SK-N-SH (cell line): ENCODE measurements at places on chromosomes 3 and 15. TPM values are rescaled to one million over a fixed set of nuclear protein-coding genes. Genes with fewer than 3 reads are reported as not detected.

GRCh38 chr3:13357074-13357473, 63.0 kb downstream of the NUP210 start:
- no peak for DNase-seq

DNA sequence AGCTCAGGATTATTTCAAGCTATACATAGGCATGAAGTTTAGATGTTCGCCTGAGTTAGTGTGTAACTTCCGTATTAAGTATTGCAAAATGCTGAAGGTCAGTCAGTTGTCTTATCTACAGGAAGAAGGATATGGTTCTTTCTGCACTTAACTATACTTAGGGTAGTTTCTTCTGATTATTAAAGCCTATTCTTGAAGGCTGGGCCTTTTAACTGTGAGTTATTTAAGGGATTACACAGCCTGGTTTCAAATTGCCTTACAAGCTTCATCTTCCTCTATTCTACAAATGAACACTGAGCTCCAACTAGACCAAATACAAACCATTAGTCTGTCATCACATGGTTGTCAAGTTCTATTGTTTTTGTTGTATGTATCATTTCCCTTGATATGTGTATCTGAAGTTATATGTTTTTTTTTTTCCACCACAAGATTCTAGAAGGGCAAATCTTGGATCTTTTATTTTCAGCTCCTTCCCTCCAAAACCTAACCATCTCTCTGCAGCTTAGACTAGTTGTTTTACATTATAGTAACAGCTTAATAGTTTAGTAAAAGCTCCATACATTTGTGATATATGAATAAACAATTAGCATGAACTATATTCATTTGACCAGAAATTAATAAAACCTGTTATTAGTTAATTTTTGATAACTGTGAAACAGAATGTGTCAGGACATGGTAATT, 272.9 kb upstream of the KCNMB2 start:
- no peak for DNase-seq

GRCh38 chr3:8453153-8453552, 48.5 kb upstream of the LMCD1 start:
- DNase-seq, result no peak

Gene WDR76
- polyA plus RNA-seq, result 1.8 TPM in 2 replicates

Gene GABRB3
- 0.10 and 0.75 TPM in 2 replicates for polyA plus RNA-seq

Gene HTR3E
- not detected in 2 replicates for polyA plus RNA-seq
